ENCODE measurements at places on chromosomes 6 and 20. TPM values are rescaled to one million over a fixed set of nuclear protein-coding genes. Genes with fewer than 3 reads are reported as not detected.

- DNase-seq = peak; percentile 54
Observed at GRCh38 chr6:163083141-163083540, 331.4 kb upstream of the QKI start.

DNA sequence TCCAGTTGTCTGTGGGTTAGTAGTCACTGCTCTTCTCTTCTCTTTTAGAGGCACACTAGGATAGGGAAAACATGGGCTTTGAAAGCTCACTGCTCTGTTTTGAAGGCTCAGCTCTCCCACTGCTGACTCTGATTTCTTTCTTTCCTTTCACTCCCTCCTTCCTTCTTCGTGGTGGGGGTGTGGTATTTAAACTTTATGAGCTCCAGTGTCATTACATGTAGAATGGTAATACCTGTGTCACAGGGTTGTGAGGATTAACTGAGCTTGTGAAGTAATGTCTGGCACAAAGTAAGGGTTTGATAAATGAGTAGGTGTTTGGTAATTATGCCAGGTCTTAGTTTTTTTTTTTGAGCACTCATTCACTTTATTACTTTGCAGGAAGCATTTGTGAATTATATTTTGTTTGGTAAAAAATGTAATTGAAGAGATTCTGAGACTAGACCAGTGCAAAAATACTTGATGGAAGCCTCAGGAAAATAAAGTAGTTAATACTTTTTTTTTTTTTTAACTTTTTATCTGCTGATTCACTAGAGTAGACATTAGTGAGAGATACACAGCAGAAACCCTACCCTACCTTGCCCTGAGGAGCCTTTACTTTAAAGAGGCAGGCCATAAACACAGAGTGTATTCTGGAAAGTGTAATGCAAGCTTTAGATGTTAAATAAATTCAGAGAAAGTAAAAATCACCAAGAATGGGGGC, 17.3 kb downstream of the SMAP1 start:
- DNase-seq = no peak

DNA sequence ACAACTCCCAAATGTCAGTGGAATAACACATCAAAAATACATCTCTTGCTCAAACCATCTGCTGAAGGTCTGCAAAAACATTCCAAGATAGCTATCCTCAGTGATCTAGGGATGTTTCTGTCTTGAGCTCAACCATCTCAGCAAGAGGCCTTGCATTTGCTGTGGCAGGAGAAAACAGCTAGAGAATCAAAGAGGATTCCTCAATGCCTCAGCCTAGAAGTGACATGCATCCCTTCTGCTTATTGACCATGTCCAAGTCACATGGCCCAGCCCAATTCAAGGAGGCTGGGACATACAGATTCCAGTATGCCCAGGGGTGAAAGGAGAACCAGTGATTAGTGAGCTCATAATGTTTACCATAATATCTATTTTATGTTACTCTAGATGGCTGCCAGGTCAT, 269.5 kb downstream of the PLCB1 start:
- no peak for DNase-seq

DNA sequence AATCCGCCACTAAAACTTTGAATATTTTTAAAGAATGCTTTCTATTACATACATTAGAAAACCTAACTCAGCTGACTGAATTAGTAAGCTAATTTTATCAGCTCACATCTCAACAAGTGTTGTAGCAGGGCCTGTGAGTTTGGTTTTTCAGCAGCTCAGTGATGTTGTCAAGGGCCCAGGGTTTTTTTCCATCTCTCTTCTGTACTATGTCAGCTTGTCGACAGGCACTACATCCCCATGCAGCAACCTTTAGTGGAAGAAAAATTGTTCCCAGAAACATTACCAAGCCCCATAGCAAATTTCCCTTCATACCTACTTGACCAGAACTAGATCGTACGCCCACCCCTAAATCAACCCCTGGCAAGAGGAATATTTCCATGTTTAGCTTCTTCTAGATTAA, 170.3 kb upstream of the TNFAIP3 start:
- DNase-seq = no peak

DNA sequence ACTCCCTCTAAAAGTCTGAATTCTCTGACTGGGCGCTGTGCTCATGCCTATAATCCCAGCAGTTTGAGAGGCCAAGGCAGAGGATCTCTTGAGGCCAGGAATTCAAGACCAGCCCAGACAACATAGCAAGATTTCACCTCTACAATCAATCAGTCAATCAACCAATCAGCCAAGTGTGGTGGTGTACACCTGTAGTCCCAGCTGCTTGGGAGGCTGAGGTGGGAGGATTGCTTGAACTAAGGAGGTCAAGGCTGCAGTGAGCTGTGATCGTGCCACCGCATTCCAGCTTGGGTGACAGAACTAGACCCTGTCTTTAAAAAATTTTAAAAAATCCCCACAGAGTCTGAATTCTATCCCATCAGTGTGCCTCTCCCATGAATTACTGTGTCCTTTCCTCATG, 37.9 kb downstream of the KIF3B start:
- DNase-seq = no peak

GRCh38 chr6:83436674-83437073, 5.8 kb upstream of the ME1 start:
- no peak for DNase-seq

The PI16 gene
- total RNA-seq = not detected

Measured in GM23338 (cell line).